Muscle of arm (tissue), 14 donors: ENCODE measurements at places on chromosomes 3 and 15.

DNA sequence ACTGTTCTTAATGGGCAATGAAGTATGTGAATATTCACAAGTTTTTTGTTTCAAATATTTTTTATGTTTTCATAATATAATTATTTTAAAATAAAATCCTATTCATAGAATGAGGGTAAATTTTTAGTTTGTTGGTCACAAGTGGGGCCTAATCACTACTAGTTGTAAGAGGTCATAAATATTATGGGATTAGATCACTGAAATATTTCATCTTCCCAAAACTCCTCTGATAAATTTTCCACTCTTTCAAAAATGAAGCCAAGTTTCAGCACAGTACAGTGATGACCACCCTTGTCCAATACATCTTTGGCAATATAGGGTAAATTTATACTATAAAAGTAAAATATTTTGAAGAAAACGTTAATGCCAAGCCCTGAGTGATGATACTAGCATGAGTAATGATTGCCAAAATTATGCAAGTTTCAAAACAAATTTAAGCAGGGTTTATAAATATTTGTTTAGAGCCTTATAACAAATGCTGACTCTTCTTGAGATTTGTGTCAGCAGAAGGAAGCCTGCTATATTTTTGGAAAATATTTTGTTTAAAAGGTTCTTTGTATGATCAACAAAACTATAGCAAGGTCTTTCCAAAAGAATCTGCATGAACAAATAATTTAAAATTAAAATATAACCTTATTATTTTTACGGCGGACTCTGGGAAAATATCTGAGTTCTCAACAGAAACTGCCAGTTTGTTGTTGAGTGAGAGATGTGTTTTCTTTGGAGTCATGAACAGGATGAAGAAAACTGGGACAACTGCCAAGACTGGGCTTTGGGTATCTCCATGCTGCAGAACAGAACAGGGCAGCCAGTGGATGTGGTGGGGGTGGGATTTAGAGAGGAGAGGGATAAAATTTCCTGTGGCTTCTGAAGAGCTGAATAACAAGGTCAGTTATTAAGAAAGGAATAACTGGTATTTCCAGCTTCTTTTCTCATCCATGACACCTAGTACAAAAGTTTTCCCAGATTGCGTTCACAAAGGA is 17.9 kb upstream of the TM4SF1 start:
- peak; percentile 24 for DNase-seq

- DNase-seq = no peak
Measured at GRCh38 chr3:124605781-124606579, 124.3 kb upstream of the UMPS start.

DNA sequence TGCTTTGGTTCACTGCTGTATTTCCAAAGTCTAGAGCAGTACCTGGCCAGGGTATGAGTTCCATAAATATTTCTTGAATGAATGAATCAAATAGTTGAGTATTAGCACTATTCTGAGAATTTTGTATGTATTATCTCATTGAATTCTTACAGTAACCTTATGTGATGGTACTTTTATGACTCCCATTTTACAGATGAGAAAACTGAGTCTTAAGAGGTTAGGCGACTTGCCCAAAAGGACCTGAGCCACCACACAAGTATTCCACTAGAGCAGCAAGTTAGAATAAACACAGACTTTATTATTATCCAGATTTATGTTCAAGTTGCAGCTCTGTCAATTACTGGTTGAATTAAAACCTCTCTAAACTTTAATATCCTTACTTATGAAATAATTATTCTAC is 29.4 kb downstream of the CRTC3 start:
- DNase-seq = no peak

- DNase-seq = no peak
Measured at GRCh38 chr3:17478673-17479072, 263.8 kb downstream of the TBC1D5 start.

DNA sequence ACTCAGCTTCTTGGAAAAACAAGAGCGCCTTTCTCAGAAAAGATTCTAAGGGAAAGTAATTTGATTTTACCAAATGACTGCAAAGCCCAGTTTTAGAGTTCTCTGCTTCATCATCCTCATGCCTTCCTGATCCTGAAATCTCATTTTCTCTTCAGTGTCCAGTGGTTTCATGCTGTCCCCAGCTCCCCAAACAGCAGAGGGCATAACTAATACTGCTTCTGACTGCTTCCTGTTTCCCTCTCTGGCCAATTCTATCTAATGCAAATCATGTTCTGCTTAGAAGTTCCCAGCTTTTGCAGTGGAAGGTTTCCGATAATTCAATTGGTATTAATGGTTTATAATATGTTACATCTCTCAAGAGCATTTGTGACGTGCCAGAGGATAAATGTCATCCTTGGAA is 161.1 kb downstream of the CLSTN2 start:
- no peak for DNase-seq

DNA sequence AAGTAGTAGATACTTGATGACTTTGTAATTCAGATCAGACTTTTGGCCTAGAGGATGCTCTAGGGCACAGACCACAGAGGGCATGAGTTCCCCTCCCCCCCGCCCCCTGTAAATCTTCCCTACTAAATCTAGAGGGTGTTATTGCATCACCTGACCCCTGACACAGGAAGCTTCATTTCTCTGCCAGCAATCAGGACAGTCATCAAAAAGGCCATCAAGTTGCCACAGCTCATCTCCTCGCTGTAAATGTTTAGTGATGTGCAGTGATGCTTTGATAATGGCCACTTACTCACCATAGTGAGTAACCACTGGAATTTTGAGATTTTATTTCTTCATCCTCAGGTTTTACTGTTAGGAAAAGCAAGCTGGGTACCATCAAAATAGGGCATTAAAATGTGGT is 289.2 kb upstream of the CHRM5 start:
- no peak for DNase-seq

- DNase-seq = no peak
Measured at GRCh38 chr3:152047465-152047864, 174.0 kb downstream of the SUCNR1 start.

GRCh38 chr3:39361252-39361927 is 21.8 kb upstream of the SLC25A38 start:
- DNase-seq = no peak

GRCh38 chr3:174439331-174440252 is 419.5 kb upstream of the NAALADL2 start:
- peak; percentile 91 for DNase-seq

DNA sequence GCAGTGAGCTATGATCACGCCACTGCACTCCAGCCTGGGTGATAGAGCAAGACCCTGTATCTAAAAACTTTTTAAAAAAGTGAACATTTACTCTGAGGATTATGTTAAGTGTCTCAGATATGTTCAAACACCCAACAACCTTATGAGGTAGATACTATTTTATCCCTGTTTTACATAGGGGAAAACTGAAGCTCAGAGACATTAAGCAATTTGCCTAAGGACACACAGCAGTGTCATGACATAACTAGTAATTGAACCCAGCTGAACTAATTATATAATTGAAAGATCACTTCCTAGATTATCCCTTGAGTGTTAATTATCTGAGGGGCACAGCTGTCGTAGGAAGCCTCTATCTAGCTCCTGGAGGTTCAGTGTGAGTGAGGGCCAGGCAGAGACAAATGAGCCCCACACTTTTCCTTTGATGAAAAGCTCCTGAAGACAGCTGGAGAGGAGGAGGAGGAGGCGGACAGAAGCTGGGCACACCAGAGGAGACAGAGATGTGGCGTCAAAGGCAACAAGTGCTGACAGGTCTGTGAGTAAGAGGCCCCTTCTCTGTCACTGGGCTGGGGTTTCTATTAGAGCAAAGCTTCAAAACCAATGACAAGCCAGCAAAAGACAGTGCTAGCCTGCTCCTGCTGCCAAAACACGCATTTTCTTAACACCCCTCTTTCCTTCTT is 20.5 kb downstream of the TRH start:
- no peak for DNase-seq

DNA sequence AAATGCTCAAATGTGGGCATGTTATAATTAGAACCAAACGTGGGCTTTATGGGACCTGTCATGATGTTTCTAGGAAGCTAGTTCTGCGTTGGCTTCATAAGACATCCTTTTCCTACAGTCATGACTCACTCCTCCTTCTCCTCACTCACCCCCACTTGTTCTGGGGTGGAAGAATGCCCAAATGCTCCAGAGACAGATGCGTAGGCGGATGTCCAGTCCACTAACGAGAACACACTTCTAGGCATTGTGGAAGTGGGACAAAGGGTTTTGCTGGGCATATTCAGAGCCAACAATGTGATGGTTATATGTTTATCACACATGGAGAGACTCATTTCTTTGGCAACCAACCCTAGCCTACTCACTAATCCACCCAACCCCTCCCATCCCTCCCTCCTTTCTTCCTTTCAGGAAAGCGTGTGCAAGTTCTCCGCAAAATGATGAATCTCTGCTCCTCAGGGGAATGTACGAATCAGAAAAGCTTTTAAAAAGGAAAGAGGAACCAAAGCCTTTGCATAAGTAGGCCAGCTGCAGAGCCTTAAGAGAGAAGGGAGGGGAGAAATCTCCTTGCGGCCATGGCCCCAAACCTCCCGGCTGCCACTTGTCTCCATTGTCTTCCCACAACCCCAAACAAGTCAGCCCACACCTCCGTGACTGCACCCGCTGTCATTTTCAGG is 123.0 kb upstream of the SPRED1 start:
- peak; percentile 94 for DNase-seq

DNA sequence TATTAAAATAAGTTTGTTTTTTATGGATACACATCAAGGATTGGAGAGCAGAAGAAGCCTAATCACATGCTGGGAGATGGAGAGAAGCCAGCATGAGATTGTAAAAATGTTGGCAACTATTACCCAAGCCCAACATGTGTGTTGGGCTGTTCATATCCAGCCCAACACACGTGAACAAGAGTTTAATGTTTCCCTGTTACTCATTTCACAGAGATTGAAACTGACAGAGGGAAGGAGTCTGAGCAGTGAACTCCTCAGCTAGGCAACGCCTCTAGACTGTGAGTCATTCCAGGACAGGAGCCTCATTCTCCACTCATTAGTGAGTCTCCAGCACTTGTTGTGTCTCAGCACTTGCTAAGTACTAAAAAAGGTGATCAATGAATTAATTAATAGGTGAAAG is 43.2 kb upstream of the CMSS1 start:
- no peak for DNase-seq

DNA sequence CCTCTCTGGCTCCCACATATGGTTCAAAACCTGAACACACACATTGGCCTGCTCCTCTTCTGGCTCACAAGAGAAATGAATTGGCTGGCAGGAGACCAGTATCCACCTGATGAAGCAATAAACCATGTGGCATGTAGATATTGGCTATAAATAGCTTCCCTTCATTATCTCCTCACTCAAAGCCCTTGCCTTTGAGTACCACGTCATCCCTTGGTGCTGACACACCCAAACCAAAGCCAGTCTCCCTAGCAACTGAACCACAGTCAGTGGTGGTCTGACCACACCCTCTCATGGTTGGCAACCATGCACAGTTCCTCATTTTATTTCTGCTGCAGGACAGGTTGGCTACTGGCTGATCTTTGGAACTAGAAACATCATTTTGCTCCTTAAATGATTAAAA is 98.8 kb downstream of the ZNF621 start:
- DNase-seq = no peak

- DNase-seq = no peak
Measured at GRCh38 chr3:132659000-132659364, 627 bp downstream of the ACAD11 start.

GRCh38 chr3:58383904-58384303 is 49.7 kb downstream of the PDHB start:
- DNase-seq = no peak

DNA sequence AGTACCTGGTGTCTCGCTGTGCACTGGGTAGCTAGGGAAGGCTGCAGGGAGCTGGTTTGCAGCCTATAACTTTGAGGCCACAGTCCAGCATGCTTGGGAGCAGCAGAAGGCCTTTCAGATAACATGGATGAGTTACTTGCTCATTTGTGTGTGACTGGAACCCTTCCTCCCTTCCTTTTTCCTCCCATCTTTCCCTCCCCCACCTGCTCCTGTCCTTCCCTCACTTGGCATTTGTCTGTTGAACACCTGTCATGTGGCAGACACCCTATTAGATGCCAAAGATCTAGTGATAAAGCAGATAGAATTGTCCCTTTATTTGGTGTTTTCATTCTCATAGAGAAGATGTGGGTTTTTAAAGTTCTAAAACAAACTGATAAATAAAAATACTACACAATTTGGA is 71.6 kb downstream of the LRTM1 start:
- no peak for DNase-seq

GRCh38 chr3:47533996-47534454 is 20.5 kb upstream of the ELP6 start:
- no peak for DNase-seq

- no peak for DNase-seq
Measured at GRCh38 chr3:76565496-76566210, 474.2 kb upstream of the ROBO2 start.

GRCh38 chr3:177431525-177432176 is 234.4 kb upstream of the TBL1XR1 start:
- no peak for DNase-seq

- DNase-seq = peak; percentile 54
Measured at GRCh38 chr3:35965908-35966307, 326.6 kb downstream of the ARPP21 start.

GRCh38 chr3:69330891-69331400 is 54.9 kb downstream of the FRMD4B start:
- DNase-seq = peak; percentile 34

GRCh38 chr15:31752905-31753304 is 277.4 kb upstream of the CHRNA7 start:
- no peak for DNase-seq

DNA sequence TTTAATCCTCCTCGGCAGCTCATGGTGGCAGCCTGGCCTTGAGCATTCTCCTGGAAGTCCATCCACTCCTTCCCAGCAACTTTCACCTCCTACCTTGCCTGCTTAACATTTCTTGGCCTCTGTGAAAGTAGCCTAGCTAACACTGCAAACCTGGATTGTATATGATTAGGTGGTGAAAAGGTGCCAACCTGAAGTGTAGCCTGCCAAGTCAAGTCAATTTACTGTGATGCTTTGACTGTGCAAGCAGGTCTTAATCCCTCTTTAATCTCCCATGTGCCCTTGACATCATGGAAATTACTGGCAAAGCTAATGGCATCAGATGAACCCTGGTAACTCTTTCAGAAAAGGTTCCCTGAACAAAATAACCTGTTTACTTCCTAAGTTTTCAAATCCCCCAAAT is 169.7 kb upstream of the NR2F2 start:
- no peak for DNase-seq

DNA sequence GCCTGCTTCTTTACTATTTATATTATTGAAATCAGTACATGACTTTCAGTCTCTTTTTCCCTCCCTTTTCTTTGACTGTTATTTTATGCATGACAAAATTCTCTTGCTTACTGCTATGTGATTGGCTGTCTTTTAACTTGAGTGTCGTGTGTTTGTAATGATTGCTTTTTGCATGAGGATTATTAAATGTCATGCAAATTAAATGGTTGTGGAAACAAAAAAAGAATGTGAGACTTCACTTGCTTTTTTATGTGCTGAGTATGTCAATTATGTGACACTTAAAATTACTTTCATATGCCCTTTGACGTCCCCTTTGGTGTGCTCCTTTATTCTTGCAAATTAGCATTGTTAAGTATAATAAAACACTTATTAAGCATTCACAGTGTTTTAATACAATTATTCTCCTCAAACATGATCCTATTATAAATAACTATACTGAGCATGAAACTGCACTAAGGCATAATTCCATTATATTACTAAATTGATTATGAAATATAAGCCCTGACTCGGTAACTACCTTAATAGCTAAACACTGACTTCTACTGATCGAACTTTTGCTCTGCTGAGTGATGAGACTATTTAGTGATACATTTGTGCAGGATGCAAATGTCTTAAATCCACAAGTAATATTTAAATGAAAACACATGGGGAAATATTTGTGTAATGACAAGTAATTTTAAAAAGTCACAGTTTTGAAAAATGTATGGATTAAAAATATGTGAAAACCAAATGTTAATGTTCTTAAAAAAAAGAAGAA is 401.7 kb downstream of the NLGN1 start:
- no peak for DNase-seq

GRCh38 chr15:48896869-48897814 is 19.2 kb downstream of the EID1 start:
- peak; percentile 74 for DNase-seq
